ENCODE measurements at places on chromosomes 11 and 22. TPM values are rescaled to one million over a fixed set of nuclear protein-coding genes. Genes with fewer than 3 reads are reported as not detected.

OR51E2 gene
- total RNA-seq = not detected

SNAP29 gene
- 29.2 TPM for total RNA-seq

- peaks cover 9% of the 10 kb centered on the region for H3K4me1 ChIP-seq
- no peaks in the 10 kb centered on the region for H3K36me3 ChIP-seq
- H3K27me3 ChIP-seq = no peaks in the 10 kb centered on the region
- no peak overlapping the region for H3K4me3 ChIP-seq
Observed at GRCh38 chr11:21552911-21553310, 640.0 kb upstream of the ANO5 start.

GRCh38 chr22:35708917-35709316, 8.8 kb upstream of the APOL5 start:
- no peaks in the 10 kb centered on the region for H3K27me3 ChIP-seq
- no peak overlapping the region for H3K27ac ChIP-seq
- H3K4me1 ChIP-seq = no peaks in the 10 kb centered on the region
- no peak for DNase-seq
- no peak overlapping the region for H3K4me3 ChIP-seq

DNA sequence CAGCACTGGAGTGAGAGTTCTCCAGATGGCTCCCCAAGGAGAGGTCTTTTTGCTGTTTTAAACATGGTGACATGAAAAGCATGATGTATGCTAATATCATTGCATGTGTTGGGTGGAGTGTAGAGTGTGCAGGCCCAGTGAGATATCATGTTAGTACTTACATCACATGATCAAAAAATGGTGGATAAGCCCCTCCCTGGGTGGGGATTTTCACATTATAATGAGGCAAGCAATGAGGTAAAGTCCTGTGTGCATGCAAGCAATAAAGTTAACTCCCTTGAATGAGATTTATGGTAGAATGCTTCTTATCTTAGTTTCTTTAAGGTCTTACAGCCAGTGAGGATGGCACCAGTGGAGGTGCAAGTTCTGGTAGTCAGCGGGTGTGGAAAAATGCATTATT, 8.5 kb downstream of the FAM111B start:
- H3K27me3 ChIP-seq = no peaks in the 10 kb centered on the region
- H3K27ac ChIP-seq = no peak overlapping the region
- H3K4me3 ChIP-seq = no peak overlapping the region
- no peaks in the 10 kb centered on the region for H3K4me1 ChIP-seq
- DNase-seq = no peak

GRCh38 chr11:73965076-73965763, 14.4 kb downstream of the DNAJB13 start:
- DNase-seq = no peak
- H3K36me3 ChIP-seq = no peaks in the 10 kb centered on the region
- peaks cover 7% of the 10 kb centered on the region for H3K4me1 ChIP-seq
- no peak overlapping the region for H3K4me3 ChIP-seq

Measured in gastrocnemius medialis (tissue), 4 donors.